ENCODE measurements at places on chromosomes 16 and 17.

GRCh38 chr17:62628831-62629555 lies 1.5 kb downstream of the MRC2 start:
- DNase-seq, result no peak

DNA sequence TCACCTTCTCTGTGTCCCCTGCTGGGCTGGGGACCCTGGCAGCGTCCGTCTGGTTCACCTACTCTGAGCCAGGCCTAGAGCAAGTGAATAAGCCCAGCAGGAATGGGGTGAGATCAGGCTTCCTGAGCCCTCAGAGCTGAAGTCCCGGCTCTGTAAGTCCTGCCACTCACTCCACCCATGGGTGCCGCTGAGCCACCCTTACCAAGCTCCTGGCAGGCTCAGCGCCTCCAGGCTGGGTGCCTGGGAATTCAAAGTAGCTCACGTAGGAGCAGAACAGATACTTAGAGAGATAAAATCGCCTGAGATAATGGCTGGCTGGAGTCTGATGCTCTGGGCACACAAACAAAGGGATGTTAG lies 9.8 kb upstream of the LASP1NB start:
- no peak for DNase-seq

DNA sequence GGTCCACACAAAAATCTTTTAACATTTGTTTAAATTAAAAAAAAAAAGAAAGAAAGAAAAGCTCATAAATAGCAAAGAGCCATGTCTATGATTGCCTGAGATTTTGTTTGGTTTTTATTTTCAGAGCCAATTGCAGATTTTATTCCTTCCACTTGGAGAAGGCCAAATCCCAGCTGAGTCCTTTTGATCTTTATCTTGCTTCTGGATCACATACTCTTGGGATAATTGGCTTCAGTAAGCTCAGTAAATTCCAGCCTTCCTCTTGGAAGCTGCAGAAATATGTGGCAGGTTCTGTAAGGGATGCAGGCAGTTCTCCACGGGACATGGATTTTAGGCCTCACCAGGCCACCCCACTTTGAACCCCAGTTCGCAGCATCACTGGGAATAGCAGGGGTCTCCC lies 63.3 kb upstream of the TMC5 start:
- no peak for DNase-seq

DNA sequence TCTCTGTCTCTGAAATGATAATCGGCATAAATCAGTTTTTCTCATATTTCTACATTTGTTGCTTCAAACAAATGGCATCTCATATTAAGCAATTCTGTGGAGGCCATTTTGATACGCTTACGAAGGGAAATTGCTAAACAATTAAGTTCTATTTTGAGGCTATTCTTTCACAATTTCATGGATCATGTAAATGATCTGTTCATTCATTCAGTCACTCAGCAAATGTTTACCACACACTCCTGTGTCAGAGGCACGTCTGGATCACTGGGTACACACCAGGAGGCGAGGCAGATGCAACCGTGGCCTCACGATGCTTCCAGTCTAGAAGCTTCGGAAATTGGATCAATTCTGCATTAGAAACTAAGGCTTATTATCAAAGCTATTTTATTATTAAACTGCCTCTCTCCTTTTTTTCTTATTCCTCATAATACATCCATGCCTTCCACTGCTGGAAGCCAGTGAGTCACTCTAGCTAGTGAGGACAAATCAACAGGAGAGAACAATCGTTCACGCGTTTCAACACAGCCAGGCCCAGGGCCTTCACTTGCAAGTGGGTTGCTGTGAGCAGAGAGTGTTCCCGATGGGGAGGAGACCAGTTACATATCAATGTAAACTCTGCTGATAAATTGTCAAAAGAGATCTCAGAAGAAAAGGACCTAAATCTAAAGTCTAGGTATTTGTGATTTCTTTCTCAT lies 11.3 kb upstream of the SLC39A11 start:
- DNase-seq, result no peak

- DNase-seq, result no peak
These were observed 539 bp upstream of the VAMP2 start for GRCh38 chr17:8162997-8163977.

DNA sequence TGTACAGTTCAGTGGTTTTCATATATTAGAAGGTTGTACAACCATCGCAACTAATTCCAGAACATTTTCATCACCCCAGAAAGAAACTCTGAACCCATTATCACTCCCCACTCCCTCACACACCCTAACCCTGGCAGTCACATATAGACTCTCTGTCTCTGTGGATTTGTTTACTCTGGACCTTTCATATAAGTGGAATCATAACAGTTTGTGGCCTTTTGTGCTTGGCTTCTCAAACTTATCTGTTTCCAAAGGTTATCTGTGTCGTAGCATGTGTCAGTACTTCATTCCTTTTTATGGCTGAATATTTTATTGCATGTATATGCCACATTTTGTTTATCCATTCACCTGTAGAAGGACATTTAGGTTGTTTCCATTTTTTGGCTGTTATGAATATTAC lies 12.4 kb downstream of the TENT4B start:
- no peak for DNase-seq

DNA sequence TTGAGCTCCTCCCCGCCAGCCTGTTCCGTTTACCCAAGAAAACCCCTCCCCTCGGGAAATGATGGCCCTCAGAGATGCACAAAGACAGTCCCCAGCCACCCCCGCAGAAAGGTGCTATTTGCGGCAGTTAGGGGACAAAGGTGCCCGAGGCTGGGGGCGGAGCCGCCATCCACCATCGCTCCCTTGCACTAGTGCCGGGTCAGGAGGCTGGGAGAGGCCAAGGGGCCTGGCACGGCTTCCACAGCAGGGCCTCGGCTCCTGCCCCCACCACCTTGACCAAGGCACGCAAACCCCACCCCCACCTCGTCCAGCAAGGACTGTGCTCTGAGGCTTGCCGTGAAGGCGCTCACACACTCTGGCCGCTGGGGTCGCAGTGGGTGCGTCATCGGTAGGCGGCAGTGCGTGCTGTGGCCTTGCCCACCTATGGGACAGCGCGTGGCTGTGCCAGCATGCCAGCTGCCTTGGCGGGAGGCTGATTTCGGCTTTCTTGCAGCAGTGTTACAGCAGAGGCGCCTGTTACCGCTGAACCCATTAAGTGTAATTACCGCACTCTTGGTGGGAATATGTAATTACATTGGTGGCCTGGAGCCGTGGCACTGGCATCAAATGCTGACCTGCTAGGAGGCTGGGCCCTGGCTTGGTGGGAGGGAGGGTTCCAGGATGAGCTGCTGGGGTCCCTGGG lies 31.8 kb downstream of the TPSG1 start:
- DNase-seq, result no peak

DNA sequence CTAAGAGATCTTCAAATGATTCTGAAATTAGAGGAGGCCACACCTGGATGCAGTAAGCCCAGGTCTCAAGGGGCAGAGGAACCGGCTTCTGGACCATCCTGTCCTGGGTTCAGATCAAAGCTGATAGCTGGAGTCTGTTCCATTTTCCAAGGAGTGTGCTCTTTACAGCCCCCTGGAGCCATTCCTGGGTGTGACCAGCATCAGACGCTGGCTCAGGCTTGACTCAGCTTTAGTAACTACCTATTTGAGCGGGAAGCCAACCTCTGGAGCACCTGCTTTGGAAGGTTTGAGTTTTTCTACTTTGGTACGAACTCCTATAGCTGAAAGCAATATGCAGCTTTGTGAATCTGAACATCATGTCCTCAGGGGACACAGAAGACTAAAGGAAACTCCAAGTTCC lies 12.9 kb upstream of the BBS2 start:
- no peak for DNase-seq

DNA sequence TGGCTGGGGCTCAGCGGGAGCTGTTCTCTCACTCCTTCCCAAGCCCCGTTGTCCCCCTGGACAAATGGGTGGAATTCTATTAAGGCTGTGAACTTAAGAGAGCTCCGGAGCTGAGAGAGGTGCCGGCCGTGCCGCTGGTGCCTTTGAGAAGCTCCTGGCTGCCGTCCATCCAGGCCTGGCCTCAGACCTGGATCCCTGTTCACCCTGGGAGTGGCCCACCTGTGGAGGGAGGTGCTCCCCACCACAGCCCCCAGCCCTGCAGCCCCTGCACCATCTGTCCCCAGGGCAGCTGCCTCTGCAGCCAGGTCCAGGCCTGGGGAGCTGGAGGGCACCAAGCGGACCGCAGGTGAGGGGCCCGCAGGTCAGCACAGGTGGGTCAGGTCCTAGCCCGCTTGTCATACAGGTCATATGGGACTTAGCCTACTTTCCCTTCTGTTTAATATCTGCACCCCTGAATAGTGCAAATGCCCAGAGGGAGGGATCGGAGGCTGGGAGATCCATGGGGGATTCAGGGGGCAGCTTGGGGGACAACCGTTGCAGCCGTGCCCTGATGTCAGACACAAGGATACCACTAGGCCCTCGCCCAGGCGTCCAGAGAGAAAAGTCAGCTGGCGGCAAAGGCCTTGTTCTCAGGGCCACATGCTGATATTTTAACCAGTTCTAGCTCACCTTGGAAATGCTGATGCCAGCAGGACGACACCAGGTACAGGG lies 15.2 kb upstream of the METRNL start:
- DNase-seq, result no peak

- DNase-seq, result no peak
These were observed 117.8 kb downstream of the METRNL start for GRCh38 chr17:83196973-83197880.

DNA sequence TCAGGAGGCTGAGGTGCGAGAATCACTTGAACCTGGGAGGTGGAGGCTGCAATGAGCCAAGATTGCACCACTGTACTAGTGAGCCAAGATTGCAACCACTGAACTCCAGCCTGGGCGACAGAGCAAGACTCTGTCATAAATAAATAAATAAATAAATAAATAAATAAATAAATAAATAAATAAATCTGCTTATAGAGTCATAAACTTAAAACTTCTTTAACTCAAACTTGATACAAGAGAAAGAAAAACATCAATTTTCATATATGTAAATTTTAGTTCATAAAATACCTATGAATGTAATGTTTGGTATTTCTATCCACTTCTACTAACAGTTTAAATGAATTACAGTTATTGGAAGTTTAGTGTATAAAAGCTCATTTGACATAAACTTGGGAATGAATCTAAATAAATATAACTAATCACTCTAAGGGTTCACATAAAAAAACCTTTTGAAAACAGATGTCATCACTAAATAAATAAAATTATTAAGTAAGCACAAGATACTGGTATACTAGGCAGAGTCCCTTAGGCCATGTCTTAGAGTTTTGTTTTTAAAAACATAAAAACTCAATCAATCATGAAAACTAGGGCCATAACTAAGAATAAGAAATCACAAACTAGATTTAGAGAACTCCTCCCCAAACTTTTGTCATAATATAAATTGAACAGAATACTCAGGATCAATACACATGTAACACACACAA lies 54.1 kb downstream of the SMURF2 start:
- no peak for DNase-seq

- DNase-seq, result no peak
These were observed 32.4 kb downstream of the NDEL1 start for GRCh38 chr17:8468127-8468526.

DNA sequence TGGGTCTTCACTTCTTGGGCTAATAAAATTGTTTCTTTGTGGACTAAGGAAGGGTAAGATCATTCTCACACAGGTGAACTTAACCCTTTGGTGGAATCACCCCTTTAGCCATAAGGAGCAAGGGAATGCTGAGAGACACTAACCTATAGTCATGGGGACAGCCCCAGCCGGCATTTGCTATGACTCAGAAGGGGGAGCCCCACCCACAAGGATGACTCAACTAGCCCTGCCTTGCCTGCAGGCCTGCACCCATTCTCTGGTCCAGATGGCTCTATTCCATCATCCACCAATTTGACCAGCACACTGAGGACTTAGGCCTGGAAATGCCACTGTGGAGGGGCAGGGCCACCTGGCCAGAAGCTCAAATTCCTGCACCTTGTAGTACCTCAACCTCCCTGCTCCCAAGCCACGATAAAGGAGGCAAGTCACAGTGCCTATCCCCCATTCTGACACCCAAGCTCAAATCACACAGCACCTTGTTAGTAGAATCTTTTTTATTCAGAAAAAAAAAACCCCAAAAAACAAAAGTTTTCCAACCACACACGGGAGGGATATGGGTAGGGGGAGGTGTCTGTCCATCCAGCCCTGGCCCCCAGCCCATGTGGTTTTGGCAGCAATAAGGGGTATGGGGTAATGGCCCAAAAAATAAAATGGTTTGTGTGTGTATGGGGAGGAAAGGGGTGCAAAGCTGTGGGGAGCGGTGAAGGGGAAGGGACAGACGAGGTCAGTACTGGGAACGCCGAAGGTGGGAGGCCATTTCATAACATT lies 3.0 kb downstream of the PFN1 start:
- DNase-seq, result peak; percentile 80

- DNase-seq, result no peak
These were observed 343.2 kb upstream of the MAF start for GRCh38 chr16:79943736-79944135.

DNA sequence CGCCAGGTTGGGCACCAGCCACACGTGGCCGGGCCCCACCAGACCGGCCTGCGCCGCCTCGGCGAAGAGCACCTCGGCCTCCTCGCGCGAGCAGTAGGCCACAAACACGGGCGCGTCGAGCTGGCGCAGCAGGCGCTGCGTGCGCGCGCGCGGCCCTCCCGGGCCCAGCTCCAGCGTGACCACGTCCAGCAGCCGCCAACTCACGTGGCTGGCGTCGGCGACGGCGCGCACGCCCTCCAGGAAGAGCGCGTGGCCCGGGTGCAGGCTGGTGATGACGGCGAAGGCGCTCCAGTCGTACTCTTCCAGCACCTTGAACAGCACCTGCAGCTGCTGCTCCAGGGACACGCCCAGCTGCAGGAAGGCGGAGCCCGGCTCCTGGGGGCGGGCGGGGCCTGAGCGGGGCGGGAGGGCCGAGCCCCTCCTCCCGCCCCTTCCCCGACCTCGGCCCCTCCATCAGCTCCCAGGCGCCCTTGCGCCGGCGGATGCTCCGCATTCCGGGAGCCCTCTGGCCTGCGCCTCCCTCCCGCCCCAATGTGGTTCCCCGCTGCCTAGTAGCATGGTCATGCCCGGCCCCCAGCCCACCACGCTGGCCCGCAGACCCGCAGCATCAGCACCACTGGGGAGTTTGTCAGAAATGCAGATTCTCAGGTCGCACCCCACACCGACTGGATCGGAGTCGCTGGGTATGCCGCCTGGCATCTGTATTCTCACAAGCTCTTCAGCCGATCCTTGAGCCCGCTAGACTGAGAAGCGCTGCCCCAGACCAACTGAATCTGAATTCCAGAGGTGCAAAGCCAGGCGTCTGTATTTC lies 7.2 kb downstream of the GRIN2C start:
- DNase-seq, result peak; percentile 48

- DNase-seq, result no peak
These were observed 9.7 kb upstream of the TIMP2 start for GRCh38 chr17:78934681-78935418.

DNA sequence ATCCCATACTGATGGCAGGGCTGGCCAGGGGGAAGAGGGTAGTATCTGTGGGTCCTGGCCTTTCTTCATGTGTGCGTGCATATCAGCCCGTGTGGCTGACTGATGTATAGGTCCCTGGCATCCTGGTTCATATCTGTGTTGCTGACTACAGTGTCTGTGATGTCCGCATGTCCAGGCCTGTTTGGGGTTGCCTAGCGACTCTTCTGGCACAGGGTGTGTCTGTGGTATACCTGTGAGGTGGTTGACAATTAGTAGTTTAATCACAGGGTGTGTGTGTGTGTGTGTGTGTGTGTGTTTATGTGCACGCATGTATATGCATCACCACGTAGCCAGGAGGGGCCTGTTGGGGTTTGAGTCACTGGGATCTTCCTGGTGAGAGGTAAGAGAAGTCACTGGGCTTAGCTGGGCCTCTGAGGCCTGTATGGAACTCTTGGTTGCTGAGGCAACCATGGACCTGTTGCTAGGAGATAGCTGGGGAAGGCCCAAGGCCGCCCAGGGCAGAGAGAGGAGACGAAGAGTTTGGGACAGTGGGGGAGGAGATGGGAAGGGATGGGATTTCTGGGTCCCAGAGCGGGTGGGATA lies 603 bp upstream of the TMEM95 start:
- DNase-seq, result no peak

- DNase-seq, result no peak
These were observed 38.9 kb downstream of the MRPS23 start for GRCh38 chr17:57810721-57811637.
